ENCODE measurements at places on chromosomes 7 and 10. TPM values are rescaled to one million over a fixed set of nuclear protein-coding genes. Genes with fewer than 3 reads are reported as not detected.

GRCh38 chr10:88565072-88565471 lies 18.0 kb downstream of the RNLS start:
- no peak for DNase-seq

DNA sequence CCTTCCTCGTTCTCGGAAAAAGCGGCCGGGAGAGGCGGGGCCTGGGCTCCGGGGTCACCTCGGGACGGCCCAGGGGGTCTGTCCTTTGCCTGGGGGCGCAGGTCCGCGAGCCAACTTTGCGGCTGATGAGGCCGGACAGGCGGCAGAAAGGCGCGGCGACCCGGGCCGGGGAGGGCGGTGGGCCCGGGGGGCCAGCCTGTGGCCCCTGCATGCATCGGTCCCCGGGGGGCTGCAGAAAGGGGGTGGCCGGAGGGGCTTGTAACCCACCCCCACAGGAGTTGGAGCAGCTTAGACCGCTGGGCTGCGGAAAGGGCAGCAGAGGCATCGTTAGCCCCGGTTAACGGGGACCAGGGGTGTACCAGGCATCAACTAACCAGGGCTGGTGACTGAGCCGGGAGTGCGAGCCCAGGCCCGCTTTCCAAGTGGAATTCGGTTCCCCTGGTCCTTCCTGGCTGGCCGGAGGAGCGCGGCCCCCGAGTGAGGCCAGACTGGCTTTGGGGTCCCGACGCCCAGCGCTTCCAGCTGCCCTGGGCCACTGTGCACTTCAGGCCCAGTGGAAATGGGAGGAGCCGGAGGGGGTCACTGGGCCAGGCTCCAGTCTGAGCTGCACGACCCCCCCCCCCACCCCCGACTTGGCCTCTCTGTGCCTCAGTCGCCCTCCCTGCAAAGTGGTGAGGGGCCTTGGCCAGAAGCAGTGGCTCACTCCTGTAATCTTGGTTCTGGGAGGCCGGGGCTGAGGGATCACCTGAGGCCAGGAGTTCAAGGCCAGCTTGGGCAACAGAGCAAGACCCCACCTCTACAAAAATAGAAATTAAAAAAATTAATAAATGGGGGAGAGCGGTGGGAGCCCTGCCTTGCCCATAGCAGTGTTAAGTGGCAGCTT lies 919 bp downstream of the SLC29A4 start:
- DNase-seq: no peak

- DNase-seq: no peak
These were observed 117.1 kb downstream of the DYNC2I1 start for GRCh38 chr7:158973440-158973839.

DNA sequence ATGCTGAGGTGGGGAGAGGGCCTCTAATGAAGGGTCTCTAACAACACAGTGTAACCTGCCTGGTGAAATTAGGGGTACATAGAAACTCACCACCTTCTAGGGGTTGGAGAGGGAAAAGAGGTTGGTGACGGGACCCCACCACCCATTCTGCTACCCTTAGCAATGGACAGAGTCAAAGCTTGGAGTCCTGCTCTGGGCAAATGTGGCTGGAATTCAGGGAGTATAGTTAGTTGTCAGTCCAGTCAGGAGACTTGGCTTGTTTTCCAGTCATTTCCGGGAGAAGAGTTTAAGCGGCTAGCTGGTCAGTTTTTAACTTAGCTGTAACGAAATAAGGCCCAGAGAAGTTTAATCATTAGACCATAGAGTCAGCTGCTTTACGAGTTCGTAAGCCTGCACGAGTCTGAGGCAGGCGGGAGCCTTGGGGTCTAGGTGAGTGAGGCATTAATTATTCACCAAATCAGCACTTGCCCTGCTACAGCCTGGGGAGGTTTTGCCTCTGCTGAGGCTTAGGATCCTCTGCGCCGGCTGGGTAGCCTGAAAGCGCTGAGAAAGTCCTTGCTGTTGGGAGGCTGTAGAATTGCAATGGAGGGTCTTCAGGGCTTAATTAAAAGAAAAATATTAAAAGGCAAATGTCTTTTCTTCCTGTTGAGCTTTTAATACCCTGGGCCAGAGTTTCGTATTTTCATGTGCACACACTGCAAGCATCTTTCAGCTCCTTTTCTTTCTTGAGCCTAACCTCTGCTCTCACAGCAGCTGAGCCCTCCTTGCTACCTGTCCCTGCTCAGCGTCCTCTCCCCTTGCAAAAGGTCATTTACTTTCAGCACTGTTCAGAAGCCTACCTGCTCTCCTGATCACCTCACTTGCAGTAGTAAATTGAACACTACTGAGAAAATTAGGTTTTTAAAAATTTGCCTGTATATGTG lies 1.5 kb upstream of the LAMB1 start:
- DNase-seq: no peak

GRCh38 chr10:32332299-32332750 lies 14.6 kb downstream of the EPC1 start:
- DNase-seq: peak; percentile 25

- DNase-seq: no peak
These were observed 74.8 kb downstream of the HIPK2 start for GRCh38 chr7:139702811-139703486.

DNA sequence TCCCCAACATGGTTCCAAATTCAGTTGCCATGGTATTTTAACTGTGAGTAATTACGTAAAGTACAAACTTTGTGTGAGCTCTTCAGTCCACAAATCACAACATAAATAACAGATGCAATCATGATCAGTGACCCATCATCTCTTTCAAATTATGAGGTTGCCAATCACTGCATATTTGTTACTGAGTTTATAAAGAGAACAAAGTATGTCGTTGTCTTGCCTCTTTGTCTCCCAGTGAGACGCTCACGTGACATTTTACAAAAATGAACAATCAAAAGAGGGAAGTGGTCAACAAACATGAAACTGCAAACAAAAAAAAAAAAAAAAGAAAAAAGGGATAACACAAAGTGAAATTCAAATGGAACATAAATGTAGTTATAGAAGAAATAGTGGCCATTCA lies 122.7 kb upstream of the PDSS1 start:
- DNase-seq: no peak

DNA sequence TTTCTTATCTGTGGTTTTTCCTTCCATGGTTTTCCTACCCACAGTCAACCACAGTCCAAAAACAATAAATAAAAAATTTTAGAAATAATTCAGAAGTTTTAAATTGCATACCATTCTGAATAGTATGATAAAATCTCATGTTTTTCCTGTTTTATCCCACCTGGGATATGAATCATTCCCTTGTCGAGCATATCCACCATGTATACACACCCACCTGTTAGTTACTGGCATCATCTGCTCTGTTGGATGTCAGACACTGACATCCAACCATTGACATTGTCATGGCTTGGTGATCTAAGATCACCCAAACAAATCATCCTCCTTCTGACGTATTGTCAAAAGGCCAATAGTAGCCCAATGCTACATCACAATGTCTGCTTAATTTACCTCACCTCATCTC lies 749.8 kb downstream of the TNS3 start:
- no peak for DNase-seq

DNA sequence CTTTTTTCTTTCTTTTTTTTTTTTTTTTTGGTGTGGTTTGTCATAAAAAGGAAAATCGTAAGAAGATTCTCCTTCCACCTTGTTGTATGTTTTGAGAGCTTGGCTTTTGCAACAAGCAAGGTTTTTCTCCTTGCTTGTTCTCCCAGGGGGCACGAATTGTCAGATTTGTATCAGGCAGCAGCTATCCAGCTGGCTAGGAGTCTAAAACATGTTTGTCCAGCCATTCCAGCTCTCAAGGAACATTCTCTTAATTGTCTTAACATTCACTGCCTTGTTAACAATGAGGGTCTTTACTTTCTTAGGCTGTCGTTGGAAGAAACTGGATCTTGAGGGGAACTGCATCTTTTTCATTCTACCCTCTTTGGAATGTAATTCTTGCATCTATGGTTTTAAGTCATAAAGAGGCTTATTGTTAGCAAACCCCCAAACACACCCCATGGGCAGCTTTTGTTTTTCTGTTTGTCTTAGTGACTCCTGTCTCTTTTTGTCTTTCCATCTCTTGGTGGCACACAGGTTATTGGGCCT lies 14.6 kb downstream of the SHTN1 start:
- DNase-seq: no peak

- DNase-seq: no peak
These were observed 324.8 kb downstream of the SFMBT2 start for GRCh38 chr10:7085913-7086589.

Gene MYL7
- not detected for total RNA-seq

Gene HTRA1
- total RNA-seq: not detected

Gene MALRD1
- total RNA-seq: not detected

Gene GIMAP7
- total RNA-seq: not detected

Gene ASB10
- total RNA-seq: not detected

Gene GHRHR
- not detected for total RNA-seq

All from activated B cell treated with CpG ODN at 0.5 μM for 24 hours (primary cell).